ENCODE measurements at places on chromosomes 16 and 17.
A peak's percentile ranks its signal among the peaks of the same experiment; 100 is the strongest.

GRCh38 chr16:49940464-49941224 lies 84.4 kb upstream of the CNEP1R1 start:
- H3K36me3 ChIP-seq, result no peaks in the 10 kb centered on the region
- H3K27me3 ChIP-seq, result no peaks in the 10 kb centered on the region
- H3K4me1 ChIP-seq, result no peaks in the 10 kb centered on the region
- H3K4me3 ChIP-seq, result no peak overlapping the region

DNA sequence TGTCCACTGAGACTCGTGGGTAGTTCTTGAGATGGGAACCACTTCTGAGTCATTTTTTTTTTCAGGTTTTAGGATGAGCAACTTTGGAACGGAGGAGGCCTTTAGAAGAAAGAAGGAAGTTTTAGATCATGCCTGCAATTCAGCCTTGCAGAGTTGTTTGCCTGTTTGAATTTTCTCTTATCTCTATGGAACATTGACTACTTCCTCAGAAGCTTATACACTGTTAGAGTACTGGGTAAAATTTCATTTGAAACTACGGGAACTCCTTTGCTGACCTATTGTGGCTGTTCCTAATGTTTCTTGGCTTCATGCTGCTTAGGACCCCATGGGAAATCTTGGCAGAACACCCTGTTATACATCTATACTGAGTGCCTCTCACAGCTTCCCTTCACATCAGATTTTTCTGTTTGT lies 70.8 kb downstream of the MAP2K6 start:
- H3K4me3 ChIP-seq, result no peak overlapping the region
- no peak for DNase-seq
- no peaks in the 10 kb centered on the region for H3K27me3 ChIP-seq
- no peak overlapping the region for H3K27ac ChIP-seq
- no peaks in the 10 kb centered on the region for H3K36me3 ChIP-seq
- H3K4me1 ChIP-seq, result no peaks in the 10 kb centered on the region

DNA sequence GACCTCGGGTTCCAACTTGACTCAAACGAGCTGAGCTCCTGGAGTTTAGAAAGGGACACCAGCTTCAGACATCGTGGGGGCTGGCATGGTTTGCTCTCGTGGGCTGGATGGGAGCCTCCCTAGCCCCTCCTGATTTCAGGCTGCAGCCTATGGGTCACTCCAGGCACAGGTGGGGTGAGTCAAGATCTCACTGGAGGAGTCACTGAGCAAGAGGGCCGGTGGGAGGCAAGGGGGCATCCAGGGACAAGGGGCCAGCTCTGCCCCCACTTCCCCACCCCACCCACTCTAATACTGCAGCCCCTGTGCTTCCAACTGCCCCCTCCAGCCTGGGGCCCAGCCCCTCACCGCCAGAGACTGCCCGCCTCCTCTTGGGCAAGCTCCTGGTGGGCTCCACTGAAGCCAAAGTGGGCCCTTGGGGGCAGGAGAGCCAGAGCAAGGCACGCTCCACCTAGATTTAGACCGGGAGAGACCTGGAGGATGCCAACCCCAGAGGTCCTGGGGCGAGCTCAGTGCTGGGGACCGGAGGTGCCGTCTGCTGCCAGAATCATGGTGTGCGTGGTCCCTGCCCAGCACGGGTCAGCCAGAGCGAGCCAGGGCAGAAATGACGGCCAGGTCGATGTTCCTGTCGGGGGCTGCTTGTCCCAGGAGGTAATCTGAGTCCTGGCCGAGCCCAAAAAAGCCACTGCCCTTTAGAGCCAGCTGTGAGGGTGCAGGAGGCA lies 6.4 kb downstream of the SLC16A3 start:
- peaks cover 7% of the 10 kb centered on the region for H3K36me3 ChIP-seq
- DNase-seq, result no peak
- H3K4me3 ChIP-seq, result no peak overlapping the region
- no peak overlapping the region for H3K27ac ChIP-seq
- peaks cover under 1% of the 10 kb centered on the region for H3K27me3 ChIP-seq
- H3K4me1 ChIP-seq, result peaks cover 7% of the 10 kb centered on the region

DNA sequence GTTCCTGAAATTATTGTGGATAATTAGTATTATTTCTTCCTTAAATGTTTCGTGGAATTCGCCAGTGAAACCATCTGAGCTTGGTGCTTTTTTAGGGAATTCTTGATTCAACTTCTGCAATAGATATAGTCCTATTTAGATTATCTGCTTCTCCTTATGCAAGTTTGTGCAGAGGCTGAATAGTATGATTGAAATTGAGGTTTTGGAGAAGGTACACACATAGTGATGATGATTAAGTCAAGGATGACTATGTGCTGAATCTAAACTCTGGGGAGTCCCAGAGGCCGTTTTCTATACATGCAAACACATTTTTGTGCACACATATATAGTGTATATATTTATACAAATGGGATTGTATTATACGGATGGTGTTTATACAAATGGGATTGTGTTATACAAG lies 5.2 kb upstream of the MYH4 start:
- H3K27ac ChIP-seq, result no peak overlapping the region
- no peak for DNase-seq
- no peak overlapping the region for H3K4me3 ChIP-seq

GRCh38 chr17:42274812-42275526 lies 1.2 kb downstream of the STAT5B start:
- DNase-seq, result no peak
- no peaks in the 10 kb centered on the region for H3K36me3 ChIP-seq
- H3K4me3 ChIP-seq, result peak overlapping the region; percentile 69
- no peaks in the 10 kb centered on the region for H3K4me1 ChIP-seq

DNA sequence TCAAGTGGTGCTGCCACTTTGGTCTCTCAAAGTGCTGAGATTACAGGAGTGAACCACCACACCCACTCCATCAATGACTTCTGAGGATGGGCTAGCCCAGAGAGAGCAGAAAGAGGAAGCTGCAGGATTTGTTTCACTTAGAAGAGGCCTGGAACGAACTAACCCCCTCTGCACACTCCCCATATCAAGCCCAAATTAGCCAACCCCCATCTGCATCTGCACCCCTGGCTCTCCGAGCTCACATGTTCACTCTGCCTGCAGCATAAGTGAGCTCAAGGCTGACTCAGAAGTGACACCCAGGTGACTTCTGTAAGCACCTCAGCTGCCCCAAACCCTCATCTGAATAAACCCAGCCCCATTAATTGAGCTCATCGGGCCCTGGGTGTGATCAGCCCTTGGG lies 4.8 kb downstream of the SCNN1G start:
- no peak overlapping the region for H3K27ac ChIP-seq
- H3K36me3 ChIP-seq, result no peaks in the 10 kb centered on the region
- H3K27me3 ChIP-seq, result peaks cover 13% of the 10 kb centered on the region
- H3K4me1 ChIP-seq, result 0 out of 2 replicates have a peak, but pooled peaks cover 2% of the 10 kb centered on the region
- no peak overlapping the region for H3K4me3 ChIP-seq
- DNase-seq, result no peak

DNA sequence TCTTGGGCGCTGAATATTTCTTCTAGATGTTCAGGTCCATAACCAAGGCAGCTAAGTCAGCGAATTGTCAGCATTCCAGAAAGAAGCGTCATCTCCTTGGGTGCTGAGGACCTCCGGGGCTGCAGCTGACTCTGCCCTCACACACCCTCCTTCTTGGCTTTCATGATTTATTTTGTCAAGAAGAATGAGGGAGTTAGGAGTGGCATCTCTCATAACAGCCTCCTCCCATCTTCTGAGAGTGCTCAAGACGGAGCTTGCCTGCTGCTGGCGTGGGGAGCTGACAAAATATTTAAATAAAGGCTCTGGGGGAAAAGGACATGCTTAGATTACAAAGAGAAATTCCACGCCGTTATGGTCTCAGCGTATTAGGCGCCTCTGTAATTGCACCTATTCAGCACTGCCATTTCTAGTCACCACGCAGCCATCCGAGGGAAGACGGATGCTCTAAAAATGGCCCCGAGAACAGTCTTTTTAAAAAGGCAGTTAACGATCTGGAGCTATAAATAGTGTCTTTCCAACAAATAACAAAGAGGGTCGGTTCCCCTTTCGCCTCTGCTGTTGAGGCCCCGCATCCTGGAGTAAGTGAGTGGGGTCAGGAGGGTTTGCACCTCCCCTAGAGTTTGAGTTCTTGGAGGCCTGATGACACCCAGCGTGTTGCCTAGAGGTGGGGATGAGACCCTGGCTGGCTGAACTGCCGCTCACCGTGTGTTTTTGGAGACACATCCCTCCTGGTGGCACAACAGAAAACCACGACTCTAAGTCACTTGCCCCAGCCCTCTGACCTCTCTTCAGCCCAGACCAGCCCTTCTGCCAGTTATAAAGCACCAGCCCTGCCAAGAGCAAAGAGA lies 187.0 kb downstream of the CCDC182 start:
- no peak overlapping the region for H3K27ac ChIP-seq
- H3K27me3 ChIP-seq, result no peaks in the 10 kb centered on the region
- DNase-seq, result no peak
- no peak overlapping the region for H3K4me3 ChIP-seq

GRCh38 chr16:85314512-85314971 lies 202.3 kb upstream of the CIBAR2 start:
- H3K4me1 ChIP-seq, result peaks cover 20% of the 10 kb centered on the region
- H3K4me3 ChIP-seq, result no peak overlapping the region
- DNase-seq, result no peak

GRCh38 chr17:1067282-1067956 lies 70.5 kb downstream of the TIMM22 start:
- no peak overlapping the region for H3K27ac ChIP-seq
- no peaks in the 10 kb centered on the region for H3K27me3 ChIP-seq
- no peak overlapping the region for H3K4me3 ChIP-seq
- DNase-seq, result no peak

DNA sequence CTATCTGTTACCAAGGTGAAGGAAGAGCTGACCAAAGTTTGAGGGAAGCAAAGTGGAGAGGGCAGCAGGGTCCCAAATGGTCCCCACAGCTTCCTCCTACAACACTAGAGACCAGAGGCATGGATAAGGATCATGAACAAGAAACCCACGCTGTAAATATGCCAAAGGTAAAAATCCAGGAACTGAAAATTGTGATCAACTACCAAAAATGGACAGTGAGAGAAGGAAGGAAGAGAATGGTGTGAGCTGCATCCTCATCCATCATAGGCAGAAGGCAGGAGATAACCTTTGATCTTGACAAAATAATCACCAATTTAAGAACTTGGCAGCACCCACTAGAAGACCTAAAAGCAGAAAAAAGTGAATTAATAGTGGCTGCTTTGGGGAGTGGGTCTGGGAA lies 66.2 kb downstream of the CYTH1 start:
- no peak overlapping the region for H3K27ac ChIP-seq
- no peak overlapping the region for H3K4me3 ChIP-seq
- no peaks in the 10 kb centered on the region for H3K27me3 ChIP-seq
- H3K36me3 ChIP-seq, result no peaks in the 10 kb centered on the region
- H3K4me1 ChIP-seq, result peaks cover 8% of the 10 kb centered on the region

DNA sequence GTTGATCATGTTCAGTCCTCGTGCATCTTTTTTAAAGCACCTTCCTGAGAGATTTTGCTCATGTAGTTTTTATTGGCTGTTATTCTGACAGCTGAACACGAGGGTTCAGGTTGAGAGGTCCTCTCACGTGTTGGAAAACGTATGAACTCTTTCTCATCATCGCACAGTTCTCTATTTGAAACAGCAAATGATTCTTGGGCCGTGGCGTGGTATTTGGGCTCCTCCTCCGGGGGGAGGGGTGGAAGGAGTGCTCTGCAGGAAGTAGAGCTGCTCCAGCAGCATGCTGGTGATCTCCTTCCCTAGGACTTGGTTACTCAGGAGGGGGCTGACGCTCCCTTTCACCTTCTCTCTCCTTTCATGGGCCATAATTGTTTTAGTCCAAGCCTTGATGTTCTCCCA lies 70.4 kb downstream of the KSR1 start:
- no peak for DNase-seq
- H3K4me3 ChIP-seq, result no peak overlapping the region
- H3K36me3 ChIP-seq, result no peaks in the 10 kb centered on the region
- peaks cover 13% of the 10 kb centered on the region for H3K4me1 ChIP-seq

- H3K36me3 ChIP-seq, result no peaks in the 10 kb centered on the region
- DNase-seq, result no peak
- peaks cover 12% of the 10 kb centered on the region for H3K4me1 ChIP-seq
- H3K27ac ChIP-seq, result no peak overlapping the region
- no peak overlapping the region for H3K4me3 ChIP-seq
Observed at GRCh38 chr16:15141586-15141985, 47.5 kb upstream of the RRN3 start.

GRCh38 chr17:13086142-13086769 lies 68.4 kb upstream of the ELAC2 start:
- DNase-seq, result no peak
- H3K36me3 ChIP-seq, result no peaks in the 10 kb centered on the region
- H3K4me3 ChIP-seq, result no peak overlapping the region
- H3K4me1 ChIP-seq, result no peaks in the 10 kb centered on the region
- no peak overlapping the region for H3K27ac ChIP-seq

Data from iPS DF 6.9 (cell line).